Panc1 (cell line): ENCODE measurements at places on chromosomes 4 and X.

- DNase-seq, result no peak
Measured at GRCh38 chr4:184544788-184545409, 70.5 kb upstream of the IRF2 start.

- no peak for DNase-seq
Measured at GRCh38 chrX:10049236-10049635, 82.1 kb downstream of the CLDN34 start.

- DNase-seq, result no peak
Measured at GRCh38 chr4:68734095-68734494, 63.6 kb upstream of the UGT2B15 start.

DNA sequence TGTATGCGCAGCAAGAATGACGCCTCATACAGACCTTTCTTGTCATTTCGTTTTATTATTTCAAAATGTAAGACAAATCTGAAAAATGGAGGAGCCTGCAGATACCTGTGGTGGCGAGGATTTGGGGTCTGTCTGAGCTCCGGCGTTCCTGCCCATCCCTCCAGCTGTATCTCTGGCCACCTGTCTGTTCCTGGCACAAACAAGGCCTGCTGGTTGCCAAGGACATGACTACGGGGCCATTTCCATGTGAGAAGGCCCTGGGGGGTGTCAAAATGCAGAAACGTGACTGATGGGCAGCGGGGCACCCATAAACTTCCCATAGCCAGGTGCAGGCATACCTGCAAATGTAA, 591 bp upstream of the TSPAN7 start:
- DNase-seq, result no peak

DNA sequence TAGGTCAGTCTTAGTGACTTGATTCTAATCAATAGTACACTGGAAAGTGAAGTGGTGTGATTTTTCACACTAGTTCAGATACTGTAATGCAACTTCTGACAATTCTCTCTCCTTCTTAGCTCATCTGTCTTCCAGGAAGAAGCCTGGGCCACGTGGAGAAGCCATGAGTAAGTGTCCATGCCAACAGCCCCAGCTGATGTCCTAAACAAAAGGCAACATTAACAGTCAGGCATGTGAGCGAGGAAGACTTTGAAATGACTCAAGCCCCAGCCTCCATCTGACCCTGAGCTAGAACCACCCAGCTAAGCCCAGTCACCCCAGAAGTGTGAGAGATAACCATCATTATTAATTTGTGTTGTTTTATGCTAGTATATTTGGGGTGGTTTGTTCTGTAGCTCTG, 115.7 kb upstream of the MAGEB16 start:
- no peak for DNase-seq

DNA sequence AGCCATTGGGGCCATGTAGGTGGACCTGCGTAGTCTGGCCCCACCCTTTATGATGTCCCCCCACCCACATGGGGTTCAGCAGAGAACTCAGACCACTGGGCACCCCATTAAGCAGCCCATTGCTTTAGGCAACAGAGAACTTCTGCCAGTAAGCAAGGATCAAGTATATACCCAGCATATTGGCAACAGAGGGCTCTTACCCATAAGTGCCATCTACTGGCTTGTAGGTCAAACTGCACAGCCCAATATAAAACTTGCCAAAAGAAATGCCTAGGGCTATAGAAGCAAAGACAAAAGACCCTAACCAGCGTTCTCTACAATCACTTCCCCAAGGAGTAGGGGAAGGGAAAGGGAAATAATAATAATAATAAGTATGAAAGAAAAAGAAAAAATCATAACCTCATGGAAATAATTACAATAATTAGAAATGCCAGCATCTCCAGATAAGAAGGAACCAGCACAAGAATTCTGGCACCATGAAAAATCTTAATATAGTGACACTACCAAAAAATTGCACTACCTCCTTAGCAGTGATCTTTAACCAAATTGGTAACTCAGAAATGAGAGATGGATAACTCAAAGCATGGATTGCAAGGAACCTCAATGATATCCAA, 1090.7 kb downstream of the FAT4 start:
- no peak for DNase-seq

DNA sequence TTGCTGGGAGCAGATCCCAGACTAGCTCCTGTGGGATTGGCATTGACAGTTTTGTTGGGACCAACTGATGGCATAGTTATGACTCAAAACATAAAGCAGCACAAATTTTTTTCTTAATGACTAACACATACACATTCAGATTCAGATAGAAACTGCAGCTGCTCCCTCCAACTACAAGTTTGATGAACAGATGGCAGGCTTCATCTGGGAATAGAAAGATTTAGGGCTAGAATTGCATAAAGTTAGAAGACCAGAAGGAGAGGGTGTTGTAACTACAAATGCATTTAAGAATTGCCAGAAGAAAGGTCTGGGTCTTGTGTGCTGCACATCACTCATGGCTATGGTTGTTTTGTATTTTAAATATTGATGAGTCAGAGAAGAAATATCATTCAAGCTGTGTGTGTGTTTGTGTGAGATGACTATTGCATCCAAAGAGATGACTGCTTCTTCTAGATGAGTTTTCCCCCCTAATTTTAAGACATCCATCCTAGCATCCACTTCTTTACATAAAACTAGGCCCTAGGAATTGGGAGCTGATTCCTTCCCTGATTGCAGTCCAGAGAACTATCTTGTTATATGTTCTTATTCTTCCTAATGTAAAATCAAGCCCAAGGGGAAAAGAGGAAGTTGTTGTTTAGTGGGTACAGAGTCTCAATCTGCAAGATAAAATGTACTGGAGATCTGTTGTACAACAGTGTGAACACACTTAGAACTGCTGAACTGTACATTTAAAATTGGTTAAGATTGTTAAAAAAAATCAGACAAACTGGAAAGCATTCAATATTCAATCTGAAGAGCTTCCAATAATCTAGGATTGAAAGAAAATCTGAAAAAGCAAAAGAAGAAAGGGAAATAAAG, 175.1 kb downstream of the PARM1 start:
- DNase-seq, result no peak

DNA sequence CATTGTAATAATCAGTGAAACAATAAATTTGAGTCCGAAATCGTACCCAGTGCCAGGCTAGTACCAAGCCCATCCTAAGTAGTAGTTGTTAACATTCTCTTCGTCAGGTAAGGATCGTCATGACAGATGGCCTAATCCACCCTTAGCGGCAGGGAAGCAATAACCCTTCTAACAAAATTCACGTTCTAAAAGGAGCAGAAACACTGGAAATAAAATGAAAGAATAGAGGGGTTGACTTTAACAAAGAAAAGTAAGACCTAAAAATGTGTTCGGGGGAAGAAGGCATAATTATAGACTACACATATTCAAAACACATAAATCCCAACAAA, 142.7 kb downstream of the CPEB2 start:
- no peak for DNase-seq

GRCh38 chr4:5545271-5545670, 163.1 kb downstream of the EVC2 start:
- DNase-seq, result no peak

DNA sequence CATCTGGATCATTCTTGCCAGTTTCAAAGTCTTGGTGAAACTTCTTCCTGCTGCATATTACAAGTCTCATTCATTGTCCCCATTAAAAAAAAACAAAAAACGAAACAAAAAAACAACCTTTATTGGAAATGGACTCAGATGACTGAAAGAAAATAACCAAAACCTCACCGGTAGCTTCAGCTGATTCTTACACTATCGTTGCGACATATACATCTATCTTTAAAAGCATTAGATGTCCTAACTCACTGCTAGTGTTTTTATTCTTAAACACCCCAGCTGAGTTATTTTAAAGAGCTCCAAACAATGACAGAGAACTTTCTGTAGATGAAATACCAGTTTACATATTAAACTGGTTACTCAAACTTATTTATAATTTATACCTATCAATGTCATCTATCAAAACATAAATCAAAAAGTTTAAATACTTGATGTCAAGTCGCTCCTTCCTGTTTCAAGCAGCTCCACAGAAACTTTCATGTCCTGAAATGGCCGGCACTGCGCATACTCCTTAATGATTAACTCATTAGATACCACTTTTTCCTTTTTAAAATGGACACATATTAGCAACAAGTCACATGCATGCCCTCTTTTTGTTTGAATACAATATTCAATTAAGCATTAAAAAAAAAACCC, 87.2 kb downstream of the HPRT1 start:
- DNase-seq, result no peak

- DNase-seq, result no peak
Measured at GRCh38 chrX:105229146-105229545, 8.7 kb upstream of the TEX13A start.

- no peak for DNase-seq
Measured at GRCh38 chr4:41882625-41883347, 52.4 kb upstream of the TMEM33 start.

- DNase-seq, result no peak
Measured at GRCh38 chr4:81257816-81258215, 42.8 kb upstream of the PRKG2 start.

DNA sequence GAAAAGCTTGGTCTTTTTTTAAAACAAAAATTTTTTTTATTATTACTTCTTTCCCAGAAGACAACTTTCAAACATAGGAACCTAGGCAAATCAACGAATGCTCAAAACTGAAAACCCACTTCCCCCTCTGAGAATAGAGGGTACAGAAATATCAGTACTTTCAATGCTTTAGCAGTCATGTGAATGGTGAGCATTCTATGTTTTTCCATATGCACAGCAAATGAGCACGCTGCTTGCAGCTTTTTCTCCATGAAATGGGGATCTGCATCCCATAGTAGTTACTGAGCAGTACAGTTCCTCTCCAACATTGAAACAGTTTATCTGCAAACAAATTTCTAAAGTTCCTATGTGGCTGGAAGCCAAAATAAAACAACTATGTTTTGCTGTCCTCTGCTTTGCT, 108.4 kb upstream of the BMP2K start:
- DNase-seq, result no peak
